Right renal pelvis (tissue), 4 donors: ENCODE measurements at places on chromosomes 1 and 21.

GRCh38 chr1:27536767-27537166, 46.8 kb upstream of the WASF2 start:
- DNase-seq, result no peak

GRCh38 chr1:180946541-180947498, 34.1 kb downstream of the KIAA1614 start:
- no peak for DNase-seq

DNA sequence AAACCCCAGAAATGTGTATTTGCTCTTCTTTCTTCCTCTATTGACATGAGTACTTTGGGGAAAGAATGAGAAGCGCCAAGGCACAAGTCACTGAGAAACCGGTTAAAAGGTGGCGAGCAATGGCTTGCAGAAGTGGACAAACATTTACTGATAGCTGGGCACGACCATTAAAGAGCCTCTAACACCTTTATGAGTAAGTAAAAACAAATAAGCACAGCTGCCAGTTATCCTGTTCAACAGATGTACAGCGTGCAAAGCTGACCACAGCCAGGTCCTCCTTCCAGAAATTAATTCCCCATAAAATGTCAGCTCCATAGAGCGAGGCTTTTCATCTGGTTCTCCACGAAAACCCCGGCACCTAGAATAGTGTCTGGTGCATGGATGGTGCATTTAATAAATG, 72.7 kb downstream of the CAPZB start:
- DNase-seq, result no peak

- no peak for DNase-seq
Measured at GRCh38 chr1:179310291-179310690, 16.7 kb downstream of the SOAT1 start.

GRCh38 chr21:42272984-42273600, 42.1 kb downstream of the TFF3 start:
- no peak for DNase-seq

- DNase-seq, result no peak
Measured at GRCh38 chr1:6601923-6602668, 573 bp downstream of the KLHL21 start.

GRCh38 chr1:17539118-17539476, 401 bp upstream of the ARHGEF10L start:
- DNase-seq, result no peak

DNA sequence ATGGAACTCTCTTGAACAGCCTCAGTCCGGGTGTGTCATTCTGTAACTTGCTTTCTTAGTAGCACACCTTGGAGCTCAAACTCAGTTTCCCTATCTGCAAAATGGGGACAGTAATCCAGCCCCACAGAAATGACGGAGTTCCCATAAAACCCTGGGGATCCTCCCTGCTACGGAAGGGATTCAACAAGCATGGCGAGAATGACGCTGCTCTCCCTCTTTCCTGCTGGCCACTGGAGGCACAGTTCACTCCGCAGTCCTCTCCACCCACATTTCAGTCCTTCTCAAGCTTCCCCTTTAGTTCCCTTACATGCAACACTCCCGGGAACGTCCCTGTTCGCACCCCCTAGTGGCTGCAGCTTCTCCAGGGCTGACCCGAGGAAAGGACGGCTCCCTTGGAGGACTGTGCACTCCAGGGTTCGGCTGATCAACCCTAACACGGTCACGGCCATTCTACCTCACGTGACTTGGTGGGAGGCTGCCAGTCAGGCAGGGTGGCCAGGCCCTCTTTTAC, 20.6 kb downstream of the RUNX3 start:
- no peak for DNase-seq

- peak; percentile 33 for DNase-seq
Measured at GRCh38 chr1:4710592-4711415, 56.4 kb downstream of the AJAP1 start.

DNA sequence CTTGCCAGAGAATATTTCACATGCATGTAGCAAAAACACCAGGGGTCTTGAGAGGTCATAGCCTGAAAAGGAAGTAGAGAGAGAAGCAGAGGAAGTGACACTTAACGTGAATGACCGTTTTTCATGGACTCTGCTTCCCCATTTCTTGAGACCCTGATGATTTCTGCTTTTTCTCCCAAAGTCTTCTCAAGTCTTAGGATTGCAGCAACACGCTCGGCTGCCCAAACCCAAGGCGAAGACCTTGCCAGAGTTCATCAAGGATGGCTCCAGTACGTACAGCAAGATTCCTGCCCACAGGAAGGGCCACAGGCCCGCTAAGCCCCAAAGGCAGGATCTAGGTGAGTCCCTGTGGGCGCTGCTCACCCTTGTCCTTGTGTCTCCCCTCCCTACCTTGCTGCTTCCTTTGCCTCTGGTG, 12.8 kb downstream of the THEMIS2 start:
- no peak for DNase-seq

DNA sequence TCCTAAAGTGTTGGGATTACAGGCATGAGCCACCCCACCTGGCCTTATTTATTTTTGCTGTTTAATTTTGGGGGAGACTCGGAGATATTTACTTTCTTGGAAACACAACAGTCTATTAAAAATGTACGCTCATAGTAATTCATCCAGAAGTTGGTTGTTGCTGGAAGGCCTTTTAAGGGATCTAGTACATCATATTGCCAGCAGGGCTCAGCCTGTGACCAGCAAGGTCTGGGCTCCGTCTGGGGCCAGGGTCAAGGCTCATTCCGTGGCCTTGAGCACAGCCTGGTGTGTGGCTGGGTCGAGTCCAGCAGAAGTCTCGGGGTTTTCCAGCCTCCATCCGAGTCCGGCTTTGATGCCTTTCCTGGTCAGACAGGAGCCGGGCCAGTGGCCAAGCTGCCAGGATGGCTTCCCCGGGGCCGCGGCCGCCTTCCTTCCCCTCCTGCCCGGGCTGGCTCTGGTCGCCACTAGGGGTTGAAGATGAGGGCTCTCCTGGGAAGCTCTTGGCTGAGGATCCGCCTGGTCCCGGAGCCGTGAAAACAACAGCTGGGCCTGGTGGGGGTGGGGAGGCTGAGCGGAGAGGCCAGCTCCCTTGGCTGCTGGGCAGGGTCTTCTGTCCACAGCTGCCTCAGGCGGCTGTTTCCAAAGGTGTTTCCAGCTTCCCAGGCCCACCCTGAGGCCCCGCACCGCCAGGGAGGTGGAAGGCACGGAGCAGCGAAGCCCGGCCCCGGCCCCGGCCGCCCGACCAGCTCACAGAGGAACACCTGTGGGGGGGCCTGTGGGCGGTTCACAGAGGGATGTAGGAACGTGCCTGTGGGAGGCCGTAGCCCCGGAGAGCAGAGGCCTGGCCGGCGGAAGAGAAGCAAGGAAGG, 5.1 kb upstream of the VWA1 start:
- no peak for DNase-seq

GRCh38 chr1:27009601-27010197, 3.0 kb downstream of the TENT5B start:
- DNase-seq, result no peak

DNA sequence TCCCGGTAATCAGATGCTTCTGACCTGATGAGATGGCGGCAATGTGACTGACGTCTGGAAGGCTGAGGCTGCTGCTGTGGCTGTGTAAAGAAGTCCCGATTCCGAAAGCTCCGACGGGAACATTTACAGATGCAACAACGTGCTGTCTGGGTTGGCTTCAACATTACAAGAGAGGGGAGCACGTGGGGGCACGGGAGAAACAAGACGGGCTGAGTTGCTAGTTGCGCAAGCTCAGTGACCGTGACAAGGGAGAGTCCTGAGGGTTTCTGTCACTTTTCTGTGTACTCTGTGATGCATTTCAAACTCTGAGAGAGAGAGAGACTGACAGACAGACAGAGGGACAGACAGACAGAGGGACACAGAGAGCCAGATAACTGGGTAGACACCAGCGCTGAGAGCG, 25.6 kb upstream of the LRRC47 start:
- DNase-seq, result no peak

GRCh38 chr1:156969496-156969895, 49.1 kb downstream of the LRRC71 start:
- DNase-seq, result no peak

GRCh38 chr1:200368556-200368955, 41.3 kb downstream of the ZNF281 start:
- no peak for DNase-seq

GRCh38 chr21:44020551-44020950, 8.4 kb downstream of the TRAPPC10 start:
- no peak for DNase-seq

GRCh38 chr21:21002153-21002552, 3.9 kb downstream of the NCAM2 start:
- no peak for DNase-seq

GRCh38 chr21:30243691-30244090, 27.8 kb upstream of the CLDN8 start:
- DNase-seq, result no peak

DNA sequence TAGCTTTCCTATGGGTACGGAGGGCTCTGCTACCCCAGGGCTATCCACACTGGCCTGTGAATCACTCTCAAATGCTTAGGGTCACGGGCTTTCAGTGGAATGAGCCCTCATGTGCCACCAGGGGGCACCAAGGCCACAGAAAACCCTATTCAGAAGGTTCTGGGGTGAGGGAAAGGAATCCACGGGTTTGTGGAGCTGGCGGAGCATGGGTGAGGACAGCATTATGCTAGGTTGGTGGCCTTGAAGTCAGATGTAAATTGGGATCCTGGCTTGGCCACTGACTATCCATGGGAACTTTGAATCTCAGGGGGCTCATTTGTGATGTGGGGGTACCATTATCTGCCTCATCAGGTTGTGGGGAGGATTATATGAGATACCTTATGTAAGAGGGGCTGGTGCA, 5.1 kb upstream of the LAMTOR5 start:
- no peak for DNase-seq

DNA sequence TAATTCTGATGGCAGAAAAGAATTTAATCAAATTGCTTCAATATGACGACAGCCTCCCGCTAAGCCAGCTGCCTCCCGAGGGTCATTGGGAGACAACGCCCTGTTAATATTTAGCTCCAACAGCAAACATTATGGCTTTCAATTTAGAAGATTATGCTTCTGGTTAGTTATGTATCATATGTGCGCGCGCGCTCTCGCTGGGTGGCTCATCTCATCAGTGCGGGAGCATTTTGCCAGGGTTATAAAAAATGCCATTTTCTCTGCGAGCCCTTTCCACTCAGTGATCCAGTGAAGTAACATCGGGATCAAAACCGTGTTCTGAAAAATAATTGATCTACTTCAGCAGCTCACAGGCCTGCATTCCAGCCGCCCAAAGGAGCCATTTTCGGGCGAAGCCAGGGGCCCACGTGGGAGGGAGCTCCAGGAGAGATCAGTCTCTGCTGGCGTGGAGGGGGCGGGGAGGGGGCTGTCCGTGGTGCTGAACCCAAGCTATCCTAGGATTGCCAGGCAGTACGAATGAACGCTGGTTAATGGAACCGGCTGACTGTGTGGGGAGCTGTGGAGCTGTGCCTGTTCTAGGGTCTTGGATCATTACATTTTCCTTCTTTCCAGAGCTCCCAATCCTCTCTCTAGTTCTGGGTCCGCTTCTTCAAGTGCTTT, 219.1 kb upstream of the ZC3H12A start:
- DNase-seq, result peak; percentile 56

DNA sequence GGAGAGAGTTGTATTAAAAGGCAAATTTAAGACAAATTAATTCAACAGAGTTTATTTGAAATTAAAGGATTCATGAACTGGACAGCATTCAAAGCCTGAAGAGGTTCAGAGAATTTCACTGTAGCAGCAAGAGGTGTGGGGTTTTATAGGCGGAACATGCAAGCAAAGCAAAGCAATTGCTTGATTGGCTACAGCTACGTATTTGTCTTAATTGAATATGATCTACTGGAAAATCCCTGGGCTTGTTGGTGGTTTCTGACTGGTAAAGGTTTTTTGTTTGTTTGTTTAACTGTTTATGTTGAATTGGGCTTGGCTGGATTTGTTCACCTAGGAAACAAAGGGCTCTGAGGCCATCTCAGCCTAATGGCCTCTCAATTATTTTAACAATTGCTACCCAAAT, 61.5 kb downstream of the KCNK1 start:
- no peak for DNase-seq

GRCh38 chr1:245084551-245084950, 70.2 kb upstream of the KIF26B start:
- DNase-seq, result no peak

DNA sequence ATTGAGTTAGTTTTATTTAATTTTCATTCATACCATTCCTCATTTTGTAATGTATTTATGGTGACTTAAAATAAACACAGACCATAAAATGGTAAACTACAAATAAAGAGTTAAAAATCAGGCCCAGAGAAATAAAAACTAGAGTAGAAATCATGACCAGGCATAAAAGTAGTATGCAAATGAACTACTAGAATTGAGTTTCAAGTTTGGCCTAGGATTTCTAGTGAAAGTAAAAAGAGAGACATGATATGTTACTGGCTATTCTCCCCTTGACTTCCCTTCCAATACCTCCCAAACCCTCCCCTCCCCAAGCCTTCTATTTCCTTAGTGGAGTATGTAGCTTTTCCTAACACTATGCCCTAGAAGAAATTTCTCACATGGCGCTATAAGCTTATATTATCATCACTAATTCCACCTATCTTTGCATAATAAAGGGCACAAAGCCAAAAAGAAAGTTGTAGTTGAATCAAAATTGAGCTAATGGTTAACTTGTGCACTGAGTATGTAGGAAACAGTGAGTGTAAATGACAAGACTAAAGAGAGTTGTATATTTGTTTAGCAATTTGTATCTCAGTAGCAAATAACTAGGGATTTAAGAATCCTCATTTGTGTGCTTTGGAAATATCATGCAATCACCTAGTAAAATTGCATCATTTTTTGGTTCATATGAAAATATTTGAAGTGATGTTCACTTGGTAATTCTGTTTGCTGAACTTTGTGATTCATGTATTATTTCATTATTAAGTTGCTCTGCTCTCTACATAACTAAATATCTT, 29.7 kb upstream of the CDC14A start:
- no peak for DNase-seq

DNA sequence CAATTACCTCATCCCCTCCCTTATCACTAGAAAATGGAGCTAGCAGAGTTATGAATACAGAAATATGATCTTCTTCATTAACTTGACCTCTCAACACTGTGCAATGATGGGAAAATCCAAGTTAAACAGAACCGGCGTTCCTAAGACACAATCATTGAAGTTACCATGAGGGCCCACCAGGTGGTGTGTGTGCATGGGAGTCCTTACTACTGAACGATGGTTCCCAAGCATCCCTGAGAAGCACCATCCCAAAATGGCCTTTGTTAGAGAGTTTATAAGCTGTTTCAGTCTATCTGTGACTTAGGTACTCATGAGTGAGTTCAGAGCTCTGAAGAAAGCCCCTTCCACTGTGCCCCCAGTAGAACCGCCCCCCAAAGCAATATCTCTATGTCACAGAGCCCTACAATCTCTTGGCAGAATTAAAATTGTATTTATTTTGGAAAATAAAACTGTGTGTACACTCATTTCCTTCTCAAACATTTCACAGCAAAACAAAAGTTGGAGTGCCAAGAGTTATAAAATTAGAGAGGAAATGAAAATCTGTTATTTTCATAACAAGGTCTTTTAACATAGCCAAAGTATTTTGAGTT, 56.8 kb downstream of the PLD5 start:
- no peak for DNase-seq

- no peak for DNase-seq
Measured at GRCh38 chr1:85085417-85085816, 37.1 kb upstream of the MCOLN3 start.
